Activated T-cell treated with anti-CD3 and anti-CD28 coated beads for 4 hours (primary cell): ENCODE measurements at places on chromosomes 6 and 20.
A peak's percentile ranks its signal among the peaks of the same experiment; 100 is the strongest.

- DNase-seq, result no peak
These were observed 163.9 kb downstream of the FAXC start for GRCh38 chr6:99185525-99185924.

DNA sequence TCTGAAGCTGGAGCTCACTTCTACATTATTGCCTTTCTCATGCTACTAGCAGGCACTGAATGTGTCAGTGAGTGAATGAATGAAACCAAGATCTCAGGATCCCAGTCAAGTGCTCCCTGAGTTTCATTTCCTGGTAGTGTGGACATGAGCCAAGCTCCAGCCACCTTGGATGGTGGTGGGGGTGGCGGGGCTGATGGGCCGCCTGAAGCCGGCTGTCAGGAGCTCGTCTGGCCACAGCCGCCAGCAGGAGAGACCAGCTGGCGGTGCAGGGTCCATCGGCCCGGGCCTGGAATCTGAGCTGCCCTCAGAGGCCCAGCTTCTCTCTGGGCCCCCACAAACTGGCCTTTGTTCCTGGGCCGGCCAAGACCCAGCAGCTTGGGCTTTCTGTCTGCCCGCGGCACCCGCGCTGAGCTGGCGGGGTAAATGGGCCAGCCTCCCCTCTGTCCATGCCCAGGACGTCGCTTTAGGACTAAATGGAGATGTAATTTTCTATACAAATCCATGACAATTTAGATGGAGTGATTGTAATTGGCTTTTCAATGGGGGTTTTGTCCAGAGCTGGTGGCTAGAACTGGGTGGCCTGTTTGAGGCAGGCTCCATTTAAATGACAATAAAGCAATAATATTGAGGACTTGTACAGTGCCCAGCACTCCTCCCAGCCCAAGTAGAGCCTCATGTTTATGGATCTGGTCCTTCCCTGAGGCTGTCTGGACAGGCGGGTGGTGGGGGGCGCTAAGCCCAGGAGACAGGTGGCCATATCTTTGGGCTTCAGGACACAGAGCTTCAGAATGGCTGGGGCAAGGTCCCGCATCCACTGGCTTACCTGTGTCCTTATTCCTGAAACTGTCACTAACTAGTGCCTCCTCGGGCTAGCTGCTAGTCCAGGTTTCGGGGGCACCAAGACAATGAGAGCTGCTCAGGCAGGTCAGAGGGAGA, 43.5 kb downstream of the NOL4L start:
- DNase-seq, result no peak

DNA sequence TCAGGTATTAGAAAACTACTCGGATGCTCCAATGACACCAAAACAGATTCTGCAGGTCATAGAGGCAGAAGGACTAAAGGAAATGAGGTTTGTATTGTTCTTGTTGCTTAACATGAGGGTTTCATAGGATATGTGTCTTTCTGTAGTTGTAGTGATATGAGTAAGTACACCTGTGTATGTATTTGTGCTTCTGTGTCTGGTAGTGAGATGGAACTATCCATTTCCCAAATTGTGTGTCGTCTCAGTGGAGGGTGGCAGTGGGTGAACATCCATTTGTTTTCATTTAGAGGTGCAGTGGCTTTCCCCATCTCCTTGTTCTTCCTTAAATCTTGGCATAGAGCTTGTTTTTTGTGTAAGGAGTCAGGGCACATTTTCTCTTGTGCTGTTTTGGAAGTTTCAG, 8.2 kb downstream of the ASXL1 start:
- DNase-seq, result no peak

- DNase-seq, result no peak
These were observed at the start of gene CYP24A1 for GRCh38 chr20:54173653-54174456. CYP24A1 (minus strand) TSS chr20:54173986; CDS start chr20:54173579, 407 bp downstream.

- DNase-seq, result no peak
These were observed 46.8 kb downstream of the FARS2 start for GRCh38 chr6:5308066-5308465.

DNA sequence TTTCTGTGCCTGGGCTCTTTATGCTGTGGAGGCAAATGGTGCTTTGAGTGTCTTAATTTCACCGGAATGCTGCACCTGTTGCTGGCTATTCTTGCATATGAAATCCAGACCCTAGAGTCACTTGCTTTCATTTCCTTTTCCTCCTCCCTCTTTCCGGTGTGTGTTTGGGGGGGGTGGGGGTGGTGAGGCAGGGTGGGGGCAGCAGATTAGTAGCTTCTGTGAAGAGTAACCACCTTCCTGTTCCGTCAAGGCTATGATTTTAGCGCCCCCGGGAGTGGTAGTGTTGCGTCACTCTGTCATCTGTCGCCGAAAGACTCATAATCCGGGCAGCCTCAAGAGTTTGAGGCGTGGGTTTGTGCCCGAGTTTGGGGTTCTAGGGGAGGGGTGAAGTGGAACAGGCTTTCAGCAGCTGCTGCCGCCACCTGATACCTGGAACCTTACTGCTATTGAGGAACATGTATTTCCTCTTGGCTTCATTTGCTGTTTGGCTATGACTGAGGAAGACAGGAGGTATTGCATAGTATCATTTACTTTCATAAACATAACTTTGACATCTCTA, 49.1 kb downstream of the UTRN start:
- DNase-seq, result peak; percentile 60

- no peak for DNase-seq
These were observed 13.1 kb upstream of the DCBLD1 start for GRCh38 chr6:117469356-117469755.

GRCh38 chr6:151765444-151765886, 42.0 kb upstream of the ESR1 start:
- DNase-seq, result peak; percentile 22

- DNase-seq, result no peak
These were observed 32.3 kb downstream of the AFDN start for GRCh38 chr6:167858842-167859664.
